ENCODE measurements at places on chromosomes 7 and 10. TPM values are rescaled to one million over a fixed set of nuclear protein-coding genes. Genes with fewer than 3 reads are reported as not detected.

DNA sequence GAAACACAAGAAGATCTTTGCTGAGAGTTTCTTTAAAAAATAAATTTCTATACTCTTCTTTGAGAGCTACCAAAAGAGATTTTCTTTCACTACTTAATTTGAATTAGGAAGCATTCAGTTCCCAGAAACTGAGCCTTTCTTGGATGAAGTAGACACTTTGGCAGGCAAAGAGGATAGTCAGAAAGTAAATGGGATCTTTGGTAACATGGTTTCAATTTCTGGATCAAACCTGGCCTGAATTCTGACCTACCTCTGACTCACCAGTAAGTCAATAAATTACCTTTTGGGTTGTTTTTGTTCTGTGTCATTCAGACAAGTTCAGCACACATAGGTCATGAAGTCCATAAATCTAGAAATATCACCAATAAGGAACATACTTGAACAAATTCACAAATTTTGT, 26.8 kb upstream of the CABCOCO1 start:
- H3K36me3 ChIP-seq, result no peaks in the 10 kb centered on the region
- H3K4me3 ChIP-seq, result no peak overlapping the region
- H3K4me1 ChIP-seq, result peaks cover 7% of the 10 kb centered on the region
- no peak for DNase-seq
- no peaks in the 10 kb centered on the region for H3K27me3 ChIP-seq
- no peak overlapping the region for H3K27ac ChIP-seq

GRCh38 chr7:140899883-140900282, 24.8 kb downstream of the BRAF start:
- no peak overlapping the region for H3K27ac ChIP-seq
- H3K36me3 ChIP-seq, result no peaks in the 10 kb centered on the region
- H3K4me1 ChIP-seq, result peaks cover 6% of the 10 kb centered on the region
- no peak overlapping the region for H3K4me3 ChIP-seq
- H3K27me3 ChIP-seq, result no peaks in the 10 kb centered on the region

GRCh38 chr7:134376693-134377092, 60.0 kb upstream of the SLC35B4 start:
- no peak for DNase-seq
- no peaks in the 10 kb centered on the region for H3K27me3 ChIP-seq
- H3K4me3 ChIP-seq, result no peak overlapping the region

DNA sequence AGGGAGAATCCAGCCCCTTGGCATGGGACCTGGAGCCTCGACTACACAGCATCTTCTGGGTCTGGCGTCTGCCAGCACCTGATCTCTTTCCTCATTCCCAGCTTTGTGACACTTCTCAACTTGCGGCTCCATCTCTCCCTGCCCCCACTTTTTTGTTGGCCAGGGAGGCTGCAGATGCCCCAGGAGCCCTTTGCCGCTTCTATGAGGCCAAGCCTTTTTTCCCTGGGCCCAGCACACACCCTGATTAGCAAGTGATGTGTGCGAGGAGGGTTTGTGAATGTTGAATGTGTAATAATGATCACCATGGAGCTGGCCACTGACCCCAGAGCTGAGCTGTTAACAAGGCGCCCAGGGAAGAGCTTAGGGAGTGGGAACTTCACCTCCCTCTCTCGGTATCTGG, 4.4 kb downstream of the EVX1 start:
- H3K27ac ChIP-seq, result no peak overlapping the region
- H3K4me3 ChIP-seq, result no peak overlapping the region
- peaks cover 16% of the 10 kb centered on the region for H3K4me1 ChIP-seq
- no peaks in the 10 kb centered on the region for H3K36me3 ChIP-seq

- no peaks in the 10 kb centered on the region for H3K36me3 ChIP-seq
- no peak overlapping the region for H3K4me3 ChIP-seq
- no peaks in the 10 kb centered on the region for H3K27me3 ChIP-seq
- H3K27ac ChIP-seq, result no peak overlapping the region
- no peak for DNase-seq
Observed at GRCh38 chr7:106827626-106828025, 37.5 kb upstream of the PIK3CG start.

- no peaks in the 10 kb centered on the region for H3K27me3 ChIP-seq
- no peak overlapping the region for H3K27ac ChIP-seq
- DNase-seq, result no peak
- peaks cover 5% of the 10 kb centered on the region for H3K4me1 ChIP-seq
- H3K36me3 ChIP-seq, result no peaks in the 10 kb centered on the region
- no peak overlapping the region for H3K4me3 ChIP-seq
Observed at GRCh38 chr10:97868134-97868685, 18.6 kb downstream of the GOLGA7B start.

DNA sequence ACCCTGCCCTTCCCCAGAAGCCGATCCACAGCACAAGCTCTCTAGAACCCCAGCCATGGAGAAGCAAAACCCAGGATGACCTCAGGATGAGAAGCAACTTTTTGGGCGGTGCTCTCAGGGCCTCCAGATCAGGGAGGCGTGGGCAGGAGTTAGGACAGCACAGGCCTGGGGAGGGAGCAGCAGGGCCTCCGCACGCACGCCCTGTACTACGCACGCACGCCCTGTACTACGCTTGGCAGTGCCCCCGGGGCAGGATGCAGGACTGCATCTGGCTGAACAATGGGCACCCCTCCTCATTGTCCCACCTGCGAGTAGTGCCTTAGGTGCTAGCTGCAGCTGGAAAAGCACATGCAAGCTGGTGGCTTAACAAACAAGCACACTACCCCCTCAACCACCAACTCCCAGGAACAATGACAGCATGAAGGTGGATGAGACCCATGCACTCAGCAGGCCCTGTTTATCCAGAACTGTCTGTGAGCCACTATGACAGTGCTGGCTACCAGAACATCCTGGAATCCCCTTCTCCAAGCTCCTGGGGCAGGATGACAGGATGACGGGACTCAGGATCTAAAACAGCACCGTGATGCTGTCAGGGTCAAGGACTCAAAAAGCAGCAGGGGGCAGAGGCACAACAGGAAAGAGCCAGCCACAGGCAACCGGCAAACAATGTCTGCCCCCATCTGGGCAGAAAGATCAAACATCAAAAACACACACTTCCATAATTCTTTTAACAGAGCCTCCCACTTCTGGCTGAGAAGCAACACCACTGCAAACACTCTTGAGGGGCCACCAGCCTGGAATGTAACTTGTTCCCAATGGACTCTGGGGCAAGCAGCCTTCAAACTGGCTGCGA, 11.8 kb downstream of the PODXL start:
- H3K4me3 ChIP-seq, result no peak overlapping the region
- H3K27ac ChIP-seq, result peak overlapping the region; percentile 38
- no peaks in the 10 kb centered on the region for H3K27me3 ChIP-seq

GRCh38 chr7:157032128-157032527, 21.7 kb upstream of the MNX1 start:
- DNase-seq, result no peak
- no peak overlapping the region for H3K27ac ChIP-seq
- H3K4me1 ChIP-seq, result no peaks in the 10 kb centered on the region
- no peak overlapping the region for H3K4me3 ChIP-seq

DNA sequence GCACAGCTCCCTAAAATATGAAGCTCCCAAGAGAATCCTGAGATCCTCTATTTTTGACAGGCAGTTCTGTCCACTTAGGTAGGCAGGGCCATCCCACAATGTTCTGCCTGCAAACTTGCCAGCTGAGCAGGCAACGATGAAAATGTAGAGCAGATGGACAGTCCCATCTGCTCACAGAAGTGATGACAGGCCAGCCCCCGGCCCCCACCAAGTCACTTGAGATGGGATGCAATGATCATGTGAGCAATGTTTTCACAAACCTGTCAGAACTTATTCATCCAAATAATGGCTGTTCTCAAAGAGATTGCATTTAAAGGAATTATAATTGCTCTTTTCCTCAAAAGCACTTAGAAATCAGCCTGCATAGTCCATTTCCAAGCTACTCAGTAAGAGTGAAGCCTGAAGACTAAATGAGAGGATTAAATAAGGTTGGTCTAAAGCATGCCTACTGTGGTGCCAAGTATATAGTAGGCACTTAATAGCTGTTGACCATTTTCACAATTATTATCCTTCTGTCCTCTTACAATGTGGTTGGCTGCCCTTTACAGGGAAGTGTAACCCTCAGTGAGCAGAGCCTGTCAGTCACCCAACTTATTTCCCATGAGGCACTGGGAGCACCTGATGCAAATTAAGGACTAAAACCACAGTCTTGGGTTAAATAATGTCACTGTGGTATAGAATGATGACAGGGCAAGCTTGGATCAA, 301.2 kb downstream of the FGFR2 start:
- no peak overlapping the region for H3K4me3 ChIP-seq
- no peak for DNase-seq
- no peaks in the 10 kb centered on the region for H3K36me3 ChIP-seq
- H3K27me3 ChIP-seq, result no peaks in the 10 kb centered on the region
- no peaks in the 10 kb centered on the region for H3K4me1 ChIP-seq

GRCh38 chr10:5206799-5207198, 10.2 kb downstream of the AKR1C4 start:
- no peaks in the 10 kb centered on the region for H3K36me3 ChIP-seq
- H3K4me3 ChIP-seq, result no peak overlapping the region
- no peak overlapping the region for H3K27ac ChIP-seq
- H3K27me3 ChIP-seq, result no peaks in the 10 kb centered on the region
- H3K4me1 ChIP-seq, result no peaks in the 10 kb centered on the region
- DNase-seq, result no peak

GRCh38 chr10:37680716-37681616, 176.4 kb downstream of the ZNF248 start:
- no peaks in the 10 kb centered on the region for H3K4me1 ChIP-seq
- no peak for DNase-seq
- no peak overlapping the region for H3K4me3 ChIP-seq
- no peaks in the 10 kb centered on the region for H3K27me3 ChIP-seq

DNA sequence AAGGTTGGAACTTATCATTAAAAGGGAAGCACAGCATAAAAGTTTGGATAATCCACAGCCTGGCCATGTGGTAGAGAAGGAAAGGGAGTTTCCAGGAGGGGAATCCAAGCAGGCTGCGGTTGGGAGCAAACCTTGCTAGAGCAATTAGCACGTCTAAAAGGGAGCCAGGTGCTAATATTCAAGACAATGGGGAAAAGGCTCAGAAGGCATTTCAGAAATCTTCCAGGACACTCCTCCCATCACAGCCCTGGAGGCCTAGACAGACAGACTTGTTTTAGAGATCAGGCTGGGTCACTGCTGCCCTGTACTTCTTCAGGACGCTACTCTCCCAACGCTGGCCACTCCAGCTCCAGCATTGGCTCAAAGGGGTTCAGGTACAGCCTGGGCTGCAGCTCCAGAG, 96.2 kb upstream of the KAT6B start:
- H3K27ac ChIP-seq, result no peak overlapping the region
- H3K4me3 ChIP-seq, result no peak overlapping the region
- H3K27me3 ChIP-seq, result no peaks in the 10 kb centered on the region
- H3K36me3 ChIP-seq, result no peaks in the 10 kb centered on the region

- no peak for DNase-seq
- no peaks in the 10 kb centered on the region for H3K4me1 ChIP-seq
- H3K4me3 ChIP-seq, result no peak overlapping the region
- H3K27me3 ChIP-seq, result no peaks in the 10 kb centered on the region
Observed at GRCh38 chr10:1213252-1214070, 157.3 kb downstream of the WDR37 start.

- no peaks in the 10 kb centered on the region for H3K36me3 ChIP-seq
- no peak overlapping the region for H3K4me3 ChIP-seq
- no peaks in the 10 kb centered on the region for H3K27me3 ChIP-seq
- DNase-seq, result peak; percentile 69
- no peak overlapping the region for H3K27ac ChIP-seq
Observed at GRCh38 chr7:40604601-40605438, 470.0 kb downstream of the SUGCT start.

DNA sequence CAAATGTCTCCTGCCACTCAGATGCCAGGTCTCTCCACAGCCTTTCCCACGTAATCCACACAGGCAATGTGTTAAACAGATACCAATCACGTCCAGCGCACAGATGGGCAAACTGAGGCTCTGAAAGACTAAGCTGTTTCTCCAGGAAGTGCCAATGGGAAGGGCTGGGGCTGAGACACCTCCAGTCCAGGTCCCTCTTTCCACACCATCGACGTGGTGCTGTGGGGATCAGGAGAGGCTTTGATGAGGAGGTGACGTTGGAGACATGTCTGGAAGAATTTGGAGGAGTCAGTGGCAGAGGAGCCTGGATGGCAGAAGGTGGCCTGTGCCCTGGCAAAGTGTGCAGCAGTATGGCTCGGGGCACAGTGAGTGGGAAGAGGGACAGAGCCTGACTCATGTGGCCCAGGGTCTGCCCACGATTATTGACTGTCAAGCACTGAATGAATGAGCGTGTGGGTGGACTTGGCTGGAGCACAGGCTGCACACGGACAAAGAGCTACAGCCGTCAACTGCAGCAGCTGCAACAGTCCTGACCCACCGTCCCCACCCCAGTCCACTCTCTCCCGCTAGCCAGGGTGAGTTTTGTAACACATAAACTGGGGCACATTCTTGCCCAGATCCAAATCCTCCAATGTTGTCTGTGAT, 40.8 kb upstream of the HSPA12A start:
- H3K4me3 ChIP-seq, result no peak overlapping the region
- no peak overlapping the region for H3K27ac ChIP-seq
- H3K27me3 ChIP-seq, result no peaks in the 10 kb centered on the region
- DNase-seq, result no peak

DNA sequence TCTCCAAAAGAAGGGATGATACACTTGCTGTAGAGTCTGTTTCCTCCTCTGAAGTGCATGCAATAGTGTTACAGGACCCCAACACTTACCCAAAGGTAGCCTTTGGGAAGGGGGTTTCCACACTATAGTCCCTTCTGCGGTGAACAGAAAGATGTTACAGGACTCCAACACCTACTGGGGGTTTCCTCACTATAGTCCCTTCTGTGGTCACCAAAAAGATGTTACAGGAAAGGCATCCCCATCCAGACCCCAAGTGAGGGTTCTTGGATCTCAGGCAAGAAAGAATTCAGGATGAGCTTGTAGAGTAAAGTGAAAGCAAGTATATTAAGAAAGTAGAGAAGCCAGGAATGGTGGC, 69.2 kb upstream of the PIK3CG start:
- no peak overlapping the region for H3K4me3 ChIP-seq
- H3K36me3 ChIP-seq, result no peaks in the 10 kb centered on the region
- H3K4me1 ChIP-seq, result no peaks in the 10 kb centered on the region
- H3K27me3 ChIP-seq, result no peaks in the 10 kb centered on the region
- DNase-seq, result no peak

Gene MYL7
- not detected for total RNA-seq

Gene CDC123
- total RNA-seq, result 45.6 TPM

Gene LIPK
- total RNA-seq, result not detected

Gene TMEM229A
- total RNA-seq, result 7.2 TPM

Gene MMD2
- total RNA-seq, result not detected

Gene GNGT1
- total RNA-seq, result not detected

Gene CYP2C8
- 2.7 TPM for total RNA-seq

Gene UBE3C
- total RNA-seq, result 31.5 TPM

Gene TSPAN12
- 106 TPM for total RNA-seq

Gene FAM237B
- total RNA-seq, result not detected

Gene SDK1
- total RNA-seq, result 3.6 TPM

All from adrenal gland (tissue), 19 donors.